CD4-positive, alpha-beta T cell (primary cell): ENCODE measurements at places on chromosomes 2 and 18. TPM values are rescaled to one million over a fixed set of nuclear protein-coding genes. Genes with fewer than 3 reads are reported as not detected.

- DNase-seq = peak; percentile 18
Measured at GRCh38 chr2:136212426-136213378, 94.8 kb upstream of the CXCR4 start.

- DNase-seq = no peak
Measured at GRCh38 chr2:167069855-167070254, 181.6 kb downstream of the XIRP2 start.

The TFCP2L1 gene
- 0.30 TPM for total RNA-seq

DNA sequence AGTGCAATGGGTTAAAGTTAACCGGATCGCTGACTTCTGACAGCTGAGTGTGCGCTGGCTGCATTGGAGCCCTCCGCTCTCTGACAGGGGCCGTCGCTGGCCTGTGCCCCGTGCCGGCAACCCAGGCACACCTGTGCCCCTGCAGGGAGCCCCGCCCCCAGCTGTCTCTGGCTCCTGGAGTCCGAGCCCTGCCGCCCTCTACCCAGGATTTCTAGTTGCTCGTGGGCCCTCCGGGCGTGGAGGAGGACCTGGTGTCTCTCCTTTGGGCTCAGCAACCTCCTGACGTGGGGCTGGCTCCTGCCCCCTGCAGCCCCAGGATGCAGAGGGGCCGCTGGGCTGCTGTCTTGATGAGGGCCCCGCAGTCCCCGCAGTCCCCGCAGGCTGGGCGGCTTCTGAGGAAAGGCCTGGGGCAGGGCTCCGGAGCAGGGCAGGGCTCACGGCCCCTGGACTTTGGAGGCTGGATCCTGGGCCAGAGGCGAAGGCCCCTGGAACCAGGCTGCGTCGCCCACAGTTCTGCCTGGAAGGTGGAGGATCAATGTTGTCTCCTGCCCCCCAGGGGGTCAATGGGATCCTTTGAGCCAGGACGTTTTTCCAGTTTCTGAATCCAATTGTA, 172.8 kb downstream of the RNF144A start:
- no peak for DNase-seq

DNA sequence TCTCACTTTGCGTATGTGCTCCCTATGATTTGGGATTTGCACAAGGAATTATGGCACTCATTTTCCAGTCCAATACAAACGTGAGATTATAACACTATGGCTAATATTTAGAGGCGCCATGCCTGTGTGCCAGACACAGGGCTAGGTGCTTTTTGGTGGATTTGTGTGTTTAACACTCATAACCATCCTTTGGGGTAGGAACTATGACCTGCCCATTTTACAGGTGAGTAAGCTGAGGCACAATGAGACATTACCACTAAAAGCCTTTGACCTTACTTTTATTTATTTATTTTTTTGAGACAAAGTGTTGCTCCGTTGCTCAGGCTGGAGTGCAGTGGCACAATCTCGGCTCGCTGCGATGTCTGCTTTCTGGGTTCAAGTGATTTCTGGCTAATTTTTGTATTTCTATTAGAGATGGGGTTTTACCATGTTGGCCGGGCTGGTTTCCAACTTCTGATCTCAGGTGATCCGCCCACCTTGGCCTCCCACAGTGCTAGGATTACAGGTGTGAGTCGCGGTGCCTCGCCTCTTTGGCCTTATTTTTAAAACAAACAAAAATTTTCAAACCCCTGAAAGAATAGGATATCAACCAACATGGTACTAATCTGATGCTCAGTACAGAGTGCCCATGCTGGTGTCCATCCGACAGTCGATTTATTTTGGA, 26.6 kb upstream of the GLI2 start:
- no peak for DNase-seq
